ENCODE measurements at places on chromosomes 3 and 15. TPM values are rescaled to one million over a fixed set of nuclear protein-coding genes. Genes with fewer than 3 reads are reported as not detected.

The AHSG gene
- total RNA-seq: 0.75 TPM

DNA sequence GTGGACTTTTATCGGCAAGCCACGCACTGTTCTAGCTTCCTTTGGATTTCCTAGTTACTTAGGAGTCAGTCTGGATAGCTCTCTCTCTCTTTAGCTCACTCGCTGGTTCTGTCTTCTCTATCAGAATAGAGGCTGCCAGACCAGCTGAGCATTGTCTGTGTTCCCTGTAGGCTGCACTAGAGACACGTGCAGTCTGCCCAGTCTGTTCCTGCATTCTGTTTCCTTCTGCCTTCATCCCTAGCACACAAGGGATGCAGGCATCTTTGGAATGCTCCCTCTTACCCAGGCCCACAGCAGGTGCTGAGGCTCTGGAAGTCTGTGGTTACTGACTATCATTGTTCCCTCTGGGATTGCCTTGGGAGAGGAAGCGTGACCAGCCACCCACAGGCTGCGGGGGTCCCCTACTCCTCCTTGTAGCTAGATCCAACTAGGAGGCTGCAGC lies 322.8 kb downstream of the ZNF621 start:
- no peaks in the 10 kb centered on the region for H3K27me3 ChIP-seq
- H3K4me3 ChIP-seq: no peak overlapping the region
- peaks cover 24% of the 10 kb centered on the region for H3K4me1 ChIP-seq
- peak; percentile 92 for DNase-seq

- no peak overlapping the region for H3K4me3 ChIP-seq
- no peaks in the 10 kb centered on the region for H3K27me3 ChIP-seq
- H3K27ac ChIP-seq: no peak overlapping the region
- H3K36me3 ChIP-seq: no peaks in the 10 kb centered on the region
- H3K4me1 ChIP-seq: peaks cover 3% of the 10 kb centered on the region
- peak; percentile 37 for DNase-seq
These were observed 46.5 kb downstream of the CD86 start for GRCh38 chr3:122101646-122102045.

GRCh38 chr15:71892335-71892734 lies 82.0 kb downstream of the NR2E3 start:
- DNase-seq: no peak
- H3K27ac ChIP-seq: no peak overlapping the region
- H3K36me3 ChIP-seq: peaks cover 21% of the 10 kb centered on the region
- no peak overlapping the region for H3K4me3 ChIP-seq

GRCh38 chr3:195907684-195907933 lies 742 bp downstream of the TNK2 start:
- no peaks in the 10 kb centered on the region for H3K36me3 ChIP-seq
- DNase-seq: no peak
- peak overlapping the region; percentile 84 for H3K27ac ChIP-seq
- peaks cover 2% of the 10 kb centered on the region for H3K27me3 ChIP-seq

Measured in muscle of leg (tissue), 16 donors.